ENCODE measurements at places on chromosomes 6 and 20. TPM values are rescaled to one million over a fixed set of nuclear protein-coding genes. Genes with fewer than 3 reads are reported as not detected.

The C20orf202 gene
- total RNA-seq: 0.32 TPM

The SDHAF4 gene
- total RNA-seq: 11.4 TPM

The TSBP1 gene
- total RNA-seq: not detected

The HLA-DOA gene
- total RNA-seq: 1.2 TPM

DNA sequence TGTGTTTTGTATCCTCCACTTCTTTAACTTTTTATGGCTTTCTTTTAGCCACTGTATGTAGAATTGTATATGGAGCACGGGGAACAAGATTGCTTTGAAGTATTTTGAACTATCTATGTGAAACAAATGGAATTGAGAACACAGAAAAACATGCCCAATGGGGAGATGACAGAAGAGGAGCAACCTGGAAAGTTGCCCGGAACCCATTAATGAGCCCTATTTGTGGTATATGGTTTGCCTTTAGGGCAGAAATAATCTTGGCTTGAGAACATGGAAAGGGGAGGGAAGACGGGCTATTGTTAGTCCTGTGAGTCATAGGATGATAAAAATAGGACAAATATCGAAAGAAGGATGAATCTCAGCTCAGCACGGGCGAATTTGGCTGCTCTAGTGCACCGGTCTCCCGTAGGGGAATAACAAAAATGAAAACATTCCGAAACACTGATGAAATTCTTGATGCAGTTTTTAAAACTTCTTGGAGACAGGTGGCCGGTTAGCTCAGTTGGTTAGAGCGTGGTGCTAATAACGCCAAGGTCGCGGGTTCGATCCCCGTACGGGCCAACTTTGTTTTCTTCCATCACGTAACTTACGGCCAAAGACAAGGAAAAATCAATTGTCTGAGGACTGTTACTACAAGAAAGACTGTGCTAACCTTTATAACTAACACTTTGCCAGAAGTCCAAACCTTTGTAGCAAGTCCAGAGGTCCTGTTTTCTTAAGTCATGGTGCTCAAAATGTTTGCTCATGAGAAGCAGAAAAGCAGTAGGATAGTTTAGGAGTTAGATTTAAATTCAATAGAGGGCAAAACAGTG is 15.7 kb downstream of the HMGN4 start:
- peak; percentile 81 for DNase-seq
- no peaks in the 10 kb centered on the region for H3K27me3 ChIP-seq
- H3K36me3 ChIP-seq: no peaks in the 10 kb centered on the region
- H3K27ac ChIP-seq: peak overlapping the region; percentile 74
- peaks cover 7% of the 10 kb centered on the region for H3K4me1 ChIP-seq

DNA sequence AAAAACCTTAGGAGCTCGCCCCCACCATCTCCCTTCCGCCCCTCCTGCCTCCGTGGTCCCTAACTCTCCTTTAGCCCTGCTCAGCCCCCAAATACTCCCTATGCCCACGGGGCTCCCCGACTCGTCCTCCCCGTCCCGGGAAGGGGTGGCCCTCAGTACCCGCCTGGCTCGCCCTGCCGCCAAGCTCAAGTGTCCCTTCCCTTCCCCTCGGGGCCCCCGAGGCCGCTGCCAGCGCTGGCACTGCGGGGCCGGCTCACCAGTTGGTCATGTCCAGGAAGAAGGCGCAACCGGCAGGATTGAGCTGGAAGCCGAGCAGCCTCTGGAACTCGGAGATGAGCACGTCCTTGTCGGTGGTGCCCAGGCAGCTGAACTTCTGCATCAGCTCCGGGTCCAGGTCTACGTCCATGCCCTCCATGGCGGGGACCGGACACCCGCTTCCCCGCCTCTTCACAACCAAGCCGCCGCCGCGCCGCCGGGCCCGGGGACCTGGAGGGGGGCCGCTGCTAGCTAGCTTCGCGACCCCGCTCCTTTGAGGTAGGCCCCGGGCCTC is 303 bp downstream of the ILRUN start:
- H3K4me3 ChIP-seq: peak overlapping the region; percentile 99
- no peaks in the 10 kb centered on the region for H3K36me3 ChIP-seq
- peak overlapping the region; percentile 96 for H3K27ac ChIP-seq
- DNase-seq: peak; percentile 85

GRCh38 chr20:25294459-25295385 is 46.8 kb downstream of the PYGB start:
- no peaks in the 10 kb centered on the region for H3K27me3 ChIP-seq
- H3K27ac ChIP-seq: peak overlapping the region; percentile 84
- H3K4me1 ChIP-seq: peaks cover 28% of the 10 kb centered on the region
- H3K4me3 ChIP-seq: no peak overlapping the region

DNA sequence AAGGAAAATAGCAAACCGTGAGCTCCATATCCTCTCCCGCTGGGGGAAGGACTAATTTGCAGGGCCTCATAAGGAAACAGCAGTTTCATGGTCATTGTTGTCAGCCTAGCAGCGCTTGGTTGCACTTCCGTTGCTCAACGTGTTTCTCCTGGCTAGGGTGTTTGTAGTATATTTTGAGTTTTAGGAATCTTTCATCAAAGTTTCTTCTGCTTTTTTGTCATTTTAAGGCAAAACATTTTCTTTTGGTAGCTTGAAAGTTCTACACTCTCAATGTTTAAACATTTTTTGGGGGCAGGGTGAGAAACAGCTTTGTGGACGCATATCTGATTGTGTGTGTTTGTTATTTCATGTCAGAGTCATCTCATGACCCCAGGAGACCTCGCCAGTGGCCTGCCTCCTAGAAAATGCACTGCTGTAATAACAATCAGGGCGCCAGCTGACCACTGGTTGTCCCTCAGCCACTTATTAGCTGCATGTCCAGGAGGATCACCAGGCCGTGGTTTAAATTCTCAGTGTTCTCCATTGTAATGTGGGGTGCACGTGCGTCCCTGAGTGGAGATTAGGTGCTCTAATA is 20.6 kb downstream of the JARID2 start:
- H3K27ac ChIP-seq: peak overlapping the region; percentile 81
- H3K27me3 ChIP-seq: no peaks in the 10 kb centered on the region
- H3K4me3 ChIP-seq: no peak overlapping the region
- peak; percentile 68 for DNase-seq
- H3K4me1 ChIP-seq: peaks cover 35% of the 10 kb centered on the region

- no peak for DNase-seq
- H3K4me3 ChIP-seq: no peak overlapping the region
- no peaks in the 10 kb centered on the region for H3K27me3 ChIP-seq
Observed at GRCh38 chr6:138092686-138093085, 14.5 kb downstream of the PERP start.

GRCh38 chr6:62797190-62797589 is 414.1 kb upstream of the FKBP1C start:
- H3K36me3 ChIP-seq: no peaks in the 10 kb centered on the region
- H3K4me3 ChIP-seq: no peak overlapping the region
- no peaks in the 10 kb centered on the region for H3K27me3 ChIP-seq
- no peaks in the 10 kb centered on the region for H3K4me1 ChIP-seq

DNA sequence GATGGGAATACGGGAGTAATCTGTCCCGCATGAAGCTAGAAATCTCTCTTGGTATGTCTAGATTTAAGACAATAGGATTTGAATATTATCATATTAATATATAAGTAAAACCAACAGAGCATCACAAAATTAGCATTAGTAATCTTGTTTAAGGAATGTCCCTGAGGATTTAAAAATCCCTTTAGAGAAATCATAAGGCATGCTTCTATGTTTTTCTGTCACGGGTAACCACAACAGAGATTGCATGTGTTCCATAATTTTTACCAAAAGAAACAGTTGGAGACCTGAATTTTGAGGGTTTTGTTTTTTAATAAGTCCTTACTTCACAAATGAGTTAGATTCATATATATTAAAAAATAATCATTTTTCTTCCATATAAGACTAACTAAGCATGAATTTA is 146.8 kb downstream of the GJA1 start:
- no peak overlapping the region for H3K27ac ChIP-seq
- H3K4me1 ChIP-seq: peaks cover 6% of the 10 kb centered on the region
- H3K27me3 ChIP-seq: no peaks in the 10 kb centered on the region
- DNase-seq: no peak
- no peak overlapping the region for H3K4me3 ChIP-seq

- H3K27me3 ChIP-seq: no peaks in the 10 kb centered on the region
- H3K36me3 ChIP-seq: no peaks in the 10 kb centered on the region
- DNase-seq: no peak
- H3K4me1 ChIP-seq: no peaks in the 10 kb centered on the region
Observed at GRCh38 chr6:150720774-150721233, 121.1 kb downstream of the PLEKHG1 start.

GRCh38 chr6:65045801-65046200 is 661.2 kb downstream of the EYS start:
- H3K27me3 ChIP-seq: no peaks in the 10 kb centered on the region
- H3K36me3 ChIP-seq: no peaks in the 10 kb centered on the region
- no peak overlapping the region for H3K4me3 ChIP-seq
- DNase-seq: no peak
- no peaks in the 10 kb centered on the region for H3K4me1 ChIP-seq

DNA sequence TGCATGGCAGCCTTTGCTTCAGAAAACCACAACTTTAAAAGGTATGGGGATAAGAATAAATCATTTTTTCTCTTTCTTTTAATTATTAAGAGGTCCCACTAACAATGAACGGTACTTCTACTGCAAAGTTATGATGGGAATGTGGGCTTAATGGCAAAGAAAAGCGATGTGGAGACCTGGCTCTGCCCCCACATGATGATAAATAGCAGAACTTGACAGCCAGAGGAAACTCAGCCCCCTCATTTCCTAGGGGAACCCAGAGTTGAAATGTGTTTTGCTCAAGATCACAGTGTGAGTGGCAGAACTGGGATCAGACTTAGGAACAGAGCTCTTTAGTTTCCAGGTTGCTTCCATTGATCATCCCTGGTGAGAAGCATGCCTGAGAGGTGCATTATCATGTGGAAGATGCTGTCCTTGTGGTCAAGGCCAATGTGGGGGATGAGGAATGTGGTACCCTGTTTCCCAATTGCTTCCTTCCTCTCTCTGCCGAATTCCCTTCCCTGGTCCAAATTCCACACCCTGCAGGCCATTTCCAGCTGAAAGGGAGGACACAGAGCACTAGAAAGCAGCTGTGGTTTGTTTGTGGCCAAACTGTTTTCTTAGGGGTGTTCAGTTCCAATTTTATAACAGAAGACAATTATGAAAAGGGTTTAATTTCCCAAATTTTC is 66.0 kb downstream of the BACH2 start:
- no peak overlapping the region for H3K27ac ChIP-seq
- no peak overlapping the region for H3K4me3 ChIP-seq
- no peaks in the 10 kb centered on the region for H3K27me3 ChIP-seq
- DNase-seq: no peak

DNA sequence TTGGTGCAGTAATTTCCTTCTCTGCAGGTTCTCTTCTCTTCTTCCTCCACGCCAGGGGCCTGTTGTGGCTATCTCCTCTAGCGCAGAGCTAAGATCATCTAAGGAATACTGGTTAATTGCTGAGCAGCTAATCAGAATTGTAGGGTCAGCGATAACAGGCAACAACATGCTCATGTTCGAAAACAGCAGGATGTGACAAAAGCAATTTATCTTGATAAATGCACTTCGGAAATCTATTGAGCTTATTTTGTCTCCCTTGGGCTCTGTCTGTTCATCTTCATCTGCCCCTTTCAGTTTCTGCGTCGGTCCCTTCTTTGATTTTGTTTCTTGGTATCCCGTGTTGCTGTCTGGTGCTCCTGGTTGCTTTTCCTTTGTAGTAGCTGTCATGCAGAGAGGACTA is 67.3 kb upstream of the MAP3K7 start:
- no peaks in the 10 kb centered on the region for H3K27me3 ChIP-seq
- H3K27ac ChIP-seq: no peak overlapping the region
- H3K4me3 ChIP-seq: no peak overlapping the region

- peaks cover 10% of the 10 kb centered on the region for H3K27me3 ChIP-seq
- H3K36me3 ChIP-seq: no peaks in the 10 kb centered on the region
- H3K27ac ChIP-seq: peak within 1 kb of the TSS; percentile 11
- H3K4me3 ChIP-seq: peak within 1 kb of the TSS; percentile 86
Observed at GRCh38 chr6:144149894-144150709, at the start of gene STX11. Gene STX11, plus strand, starts transcription at chr6:144150517. Its CDS starts 36,111 bp downstream, at chr6:144186628.

DNA sequence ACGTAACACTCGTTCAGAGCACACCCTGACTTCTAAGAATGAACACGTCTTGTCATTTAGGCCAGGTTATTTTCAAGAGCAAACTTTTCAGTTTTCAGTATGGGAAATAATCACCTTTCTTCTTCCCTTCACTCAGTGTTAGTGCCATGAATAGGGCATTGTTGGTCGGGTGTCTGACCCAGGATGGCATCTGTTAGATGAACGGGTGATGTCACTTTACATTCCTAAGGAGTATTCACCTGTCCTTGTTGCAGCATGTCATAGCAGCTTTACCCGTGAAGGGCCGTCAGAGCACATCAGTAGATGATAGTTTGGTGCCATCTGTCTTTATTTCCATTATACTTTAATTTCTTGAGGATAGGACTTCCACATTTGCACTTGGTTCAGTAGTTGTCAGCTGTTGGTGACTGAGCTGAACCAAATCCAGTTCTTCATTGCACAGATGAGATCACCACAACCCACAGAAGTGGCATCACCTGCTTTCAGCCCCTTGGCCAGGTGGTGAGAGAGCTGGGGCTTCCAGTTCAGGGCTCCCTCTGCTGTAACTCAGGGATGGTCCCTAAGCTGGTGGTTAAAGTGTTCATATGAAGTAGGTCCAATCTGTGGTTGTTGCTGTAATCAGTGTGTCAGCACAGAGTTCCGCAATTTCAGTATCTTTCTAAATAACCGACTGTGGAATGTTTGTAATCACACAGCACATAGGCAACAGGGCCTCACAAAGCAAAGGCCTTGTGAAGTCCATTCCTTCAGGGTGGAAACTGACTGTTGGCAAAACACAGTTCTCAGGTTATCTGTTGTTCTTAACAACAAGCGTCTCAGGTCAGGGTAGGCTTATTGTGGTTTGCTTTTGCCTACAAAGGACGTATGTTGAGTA is 68.2 kb downstream of the FAM120B start:
- peaks cover 6% of the 10 kb centered on the region for H3K36me3 ChIP-seq
- DNase-seq: no peak
- H3K27ac ChIP-seq: no peak overlapping the region
- H3K4me1 ChIP-seq: peaks cover 18% of the 10 kb centered on the region

GRCh38 chr6:124432620-124433019 is 529.6 kb upstream of the RNF217 start:
- no peaks in the 10 kb centered on the region for H3K36me3 ChIP-seq
- no peak overlapping the region for H3K4me3 ChIP-seq
- H3K27ac ChIP-seq: no peak overlapping the region
- H3K27me3 ChIP-seq: no peaks in the 10 kb centered on the region
- DNase-seq: no peak
- H3K4me1 ChIP-seq: no peaks in the 10 kb centered on the region

DNA sequence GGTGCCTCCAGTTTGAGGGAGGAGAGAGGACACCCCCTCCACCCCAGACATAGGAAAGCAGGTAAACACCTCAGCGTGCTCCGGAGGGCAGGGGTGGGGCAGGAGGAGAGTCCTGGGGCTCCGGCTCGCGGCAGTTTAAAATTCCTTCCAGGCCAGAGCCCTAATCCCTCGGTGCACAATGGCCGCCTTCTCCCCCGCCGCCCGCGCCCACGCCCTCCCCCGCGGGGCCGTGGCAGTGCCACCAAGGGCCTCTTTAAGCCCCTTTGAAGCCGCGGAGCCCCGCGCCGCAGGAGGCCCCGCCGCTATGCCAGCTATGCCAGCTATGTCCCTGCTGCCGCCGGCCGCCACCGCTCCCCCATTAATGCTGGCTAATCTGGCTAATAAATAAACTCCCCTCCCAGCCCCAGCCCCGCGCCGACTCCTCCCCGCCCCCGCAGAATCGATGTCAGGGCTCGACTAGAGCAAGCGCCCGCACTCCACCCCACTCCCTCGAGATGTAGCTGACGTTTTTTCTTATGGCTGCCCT is 125.1 kb downstream of the MRPL14 start:
- DNase-seq: no peak
- H3K27me3 ChIP-seq: no peaks in the 10 kb centered on the region
- H3K27ac ChIP-seq: peak overlapping the region; percentile 81
- peaks cover 46% of the 10 kb centered on the region for H3K4me1 ChIP-seq
- peak overlapping the region; percentile 62 for H3K4me3 ChIP-seq

GRCh38 chr6:54614499-54615195 is 231.9 kb upstream of the FAM83B start:
- H3K4me3 ChIP-seq: no peak overlapping the region
- H3K27me3 ChIP-seq: no peaks in the 10 kb centered on the region
- H3K36me3 ChIP-seq: no peaks in the 10 kb centered on the region
- peak; percentile 21 for DNase-seq
- no peak overlapping the region for H3K27ac ChIP-seq
